NK-92 treated with Interleukin-12 subunit alpha and Interleukin-12 subunit beta, amount 100 ng/mL, for 24 hours (cell line): ENCODE measurements at places on chromosomes 2 and 18.

DNA sequence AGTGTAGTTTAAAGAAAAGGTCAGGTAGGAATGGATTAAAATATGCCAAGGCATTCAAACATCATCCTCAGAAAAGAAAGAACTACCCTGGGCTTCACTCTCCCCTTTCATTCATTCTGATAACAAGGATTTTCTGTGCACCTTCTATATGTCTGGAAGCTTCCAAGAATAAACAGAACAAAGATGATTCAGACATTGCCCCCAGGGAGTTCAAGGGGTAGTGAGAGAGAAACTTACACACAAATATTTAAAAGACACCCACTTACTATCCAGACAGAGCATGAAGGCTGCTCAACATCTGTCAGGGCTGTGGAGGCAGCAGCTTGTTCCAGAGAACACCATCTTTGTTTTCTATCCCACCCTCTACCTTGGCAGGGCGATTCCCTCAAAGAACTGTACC is 140.5 kb downstream of the ALK start:
- no peak for DNase-seq

- DNase-seq: no peak
These were observed 14.3 kb downstream of the ARHGEF4 start for GRCh38 chr2:130850788-130851623.

- no peak for DNase-seq
These were observed 341.8 kb downstream of the ALK start for GRCh38 chr2:29579495-29580169.

DNA sequence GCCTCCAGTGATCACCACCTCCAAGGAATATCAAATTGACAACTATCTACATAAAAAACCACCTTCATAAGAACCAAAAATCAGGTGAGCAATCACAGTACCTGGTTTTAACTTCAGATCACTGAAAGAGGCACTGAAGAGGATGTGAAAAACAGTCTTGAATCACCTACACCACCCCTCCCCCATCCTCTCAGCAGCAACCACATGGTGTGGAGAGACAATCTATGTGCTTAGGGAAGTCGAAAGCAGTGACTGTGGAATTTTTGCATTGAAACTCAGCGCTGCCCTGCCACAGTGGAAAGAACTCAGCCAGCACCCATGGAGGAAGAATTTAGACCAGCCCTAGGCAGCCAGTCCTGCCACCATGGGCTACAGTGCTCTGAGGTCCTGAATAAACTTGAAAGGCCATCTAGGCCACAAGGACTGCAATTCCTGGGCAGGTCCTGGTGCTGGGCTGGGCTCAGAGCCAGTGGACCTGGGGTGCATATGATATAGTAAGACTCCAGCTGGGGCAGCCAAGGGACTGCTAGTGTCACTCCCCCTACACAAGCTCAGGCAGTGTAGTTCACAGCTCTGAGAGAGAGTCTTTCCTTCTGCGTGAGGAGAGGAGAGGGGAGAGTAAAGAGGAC is 75.6 kb downstream of the ATL2 start:
- DNase-seq: no peak

DNA sequence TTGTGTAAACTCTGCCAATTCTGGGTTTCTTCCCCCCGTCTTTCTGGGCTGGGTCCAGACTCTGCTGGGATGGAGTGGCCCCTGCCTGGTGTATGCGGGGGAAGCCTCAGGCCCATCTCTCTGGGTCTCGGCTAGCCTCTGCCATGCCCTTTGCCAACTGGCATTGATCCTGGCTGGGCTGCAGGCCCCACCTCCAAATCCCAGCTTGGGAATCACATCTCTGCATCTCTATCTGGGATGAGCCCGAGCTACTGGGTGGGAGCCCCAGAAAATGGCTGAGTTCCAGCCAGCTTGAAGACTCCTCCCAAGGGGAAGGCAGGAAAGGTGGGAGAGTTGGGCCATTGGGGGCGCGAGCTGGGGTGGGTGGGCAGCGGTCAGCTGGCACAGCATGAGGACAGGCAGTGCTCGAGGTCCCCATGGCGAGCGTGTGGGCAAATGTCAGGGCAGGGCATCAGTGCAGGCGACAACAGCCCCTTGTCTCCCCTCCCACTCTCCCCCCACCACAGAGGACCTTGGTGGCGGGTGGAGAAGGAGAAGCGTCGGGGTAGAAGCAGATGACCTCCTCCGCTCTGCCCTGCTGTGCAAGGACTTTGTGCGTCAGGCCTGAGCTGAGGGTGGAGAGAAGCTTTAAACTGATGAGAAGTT is 139.4 kb downstream of the ASB1 start:
- DNase-seq: no peak

GRCh38 chr2:111095434-111095833 is 25.3 kb upstream of the BCL2L11 start:
- DNase-seq: no peak

DNA sequence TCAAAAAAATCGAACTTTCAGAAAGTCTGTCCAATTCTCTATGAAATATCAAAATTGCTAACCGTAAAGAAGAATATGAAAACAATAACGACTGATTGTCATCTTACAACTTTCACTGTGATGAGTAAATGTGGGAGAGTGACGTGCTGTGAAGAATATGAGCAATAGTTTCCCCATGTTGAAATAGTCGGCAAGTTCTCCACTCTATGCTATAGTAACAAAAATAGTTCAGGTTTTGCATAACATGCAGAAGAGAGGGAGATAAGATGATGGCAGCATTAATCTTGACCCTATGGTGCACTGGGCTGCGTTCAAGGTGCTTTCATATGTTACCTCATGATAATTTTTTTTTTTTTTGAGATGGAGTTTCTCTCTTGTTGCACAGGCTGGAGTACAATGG is 196.8 kb upstream of the CYRIA start:
- DNase-seq: no peak

- no peak for DNase-seq
These were observed 2.2 kb downstream of the HMSD start for GRCh38 chr18:63951302-63951705.

GRCh38 chr2:176130147-176130956 is 847 bp downstream of the HOXD8 start:
- DNase-seq: no peak

DNA sequence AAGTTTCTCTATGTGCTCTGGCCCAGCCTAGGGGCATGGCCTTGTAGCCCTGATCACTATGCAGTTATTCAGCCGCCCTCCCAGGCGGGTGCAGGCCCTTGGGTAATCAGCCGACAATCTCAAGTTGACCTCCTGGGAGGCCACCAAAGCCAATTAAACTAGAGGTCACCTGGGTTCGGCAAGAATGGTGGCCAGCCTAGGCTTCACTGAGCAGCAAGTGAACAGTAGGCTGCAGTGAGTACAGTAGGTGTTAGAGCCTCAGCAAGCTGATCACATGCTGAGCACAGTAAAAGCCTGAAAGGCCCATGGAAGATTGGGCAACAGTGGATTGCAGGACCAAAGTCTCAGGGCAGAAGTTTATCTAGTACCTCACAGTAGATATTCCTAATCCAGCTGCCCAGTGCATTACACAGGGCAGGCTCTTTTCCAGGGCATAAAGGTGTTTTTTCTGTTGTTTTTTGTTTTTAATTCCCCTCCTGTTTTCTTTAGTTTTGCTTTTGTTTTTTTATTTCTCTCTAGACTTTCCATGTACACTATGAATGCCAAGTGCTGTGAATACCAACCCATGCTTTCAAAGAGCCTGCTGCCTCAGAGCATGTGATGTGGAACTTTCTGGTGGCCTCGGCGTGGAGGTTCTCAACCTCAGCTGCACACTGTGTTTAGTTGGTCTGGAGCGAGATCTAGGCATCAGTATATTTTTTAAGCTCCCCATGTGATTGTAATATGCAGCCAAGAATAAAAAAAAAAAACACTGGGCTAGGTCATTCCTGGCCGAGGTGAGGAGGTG is 55.9 kb upstream of the ATL2 start:
- DNase-seq: no peak

DNA sequence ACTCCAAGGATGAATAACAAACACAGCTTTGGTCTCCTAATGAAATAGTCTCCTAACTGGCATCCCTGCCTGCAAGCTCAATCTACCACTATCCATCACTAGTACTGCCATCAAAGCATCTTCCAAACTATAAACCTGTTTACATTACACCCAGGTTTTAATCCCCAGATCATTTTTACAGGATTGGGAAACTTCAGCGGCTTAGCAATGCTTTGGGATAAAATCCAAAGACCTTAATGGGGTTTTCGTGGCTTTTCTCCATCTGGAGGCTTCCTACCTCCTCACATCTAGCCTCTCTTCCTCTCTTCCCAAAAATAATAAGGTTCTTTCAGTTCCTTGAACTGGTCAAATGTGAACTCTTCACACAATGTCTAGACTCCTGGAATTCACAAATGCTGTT is 92.2 kb upstream of the SETBP1 start:
- DNase-seq: no peak

DNA sequence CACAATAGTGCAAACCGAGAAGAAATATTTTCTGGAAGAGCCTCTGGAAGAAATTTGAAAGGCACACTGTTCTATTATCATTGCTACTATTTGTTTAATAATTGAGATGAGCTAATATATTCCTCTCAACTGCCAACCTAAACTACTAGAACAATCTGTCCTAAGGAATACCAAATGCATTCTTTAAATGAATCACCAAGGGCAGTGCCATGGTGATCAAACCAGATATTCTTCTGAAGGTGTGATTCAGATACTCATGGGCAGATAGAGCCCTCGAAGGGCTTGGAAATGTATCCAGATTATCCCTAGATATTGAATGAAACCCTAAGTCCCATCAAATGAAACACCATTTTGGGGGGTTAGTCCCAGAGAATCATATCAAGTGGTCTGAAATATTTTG is 76.6 kb downstream of the FIGN start:
- DNase-seq: no peak

GRCh38 chr2:188345831-188346458 is 54.3 kb downstream of the GULP1 start:
- DNase-seq: no peak

DNA sequence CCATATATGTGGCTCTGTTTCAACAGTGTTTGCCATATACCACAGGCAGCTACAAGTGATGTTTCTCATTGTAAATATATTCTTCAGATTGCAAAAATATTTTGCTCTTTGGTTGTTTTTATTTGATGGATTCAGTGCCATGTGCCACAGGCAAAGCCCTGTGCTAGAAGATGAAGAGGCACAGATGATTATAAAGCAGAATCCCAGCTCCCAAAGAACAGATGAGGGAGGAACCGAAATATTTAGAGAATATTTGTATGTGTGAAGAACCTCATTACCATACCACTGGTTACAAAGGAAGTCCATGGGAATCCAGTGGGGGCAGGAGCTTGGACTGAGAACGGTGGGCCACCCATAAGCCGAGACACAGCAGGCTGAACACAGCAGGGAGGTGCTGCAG is 143.8 kb upstream of the NDUFV2 start:
- no peak for DNase-seq

DNA sequence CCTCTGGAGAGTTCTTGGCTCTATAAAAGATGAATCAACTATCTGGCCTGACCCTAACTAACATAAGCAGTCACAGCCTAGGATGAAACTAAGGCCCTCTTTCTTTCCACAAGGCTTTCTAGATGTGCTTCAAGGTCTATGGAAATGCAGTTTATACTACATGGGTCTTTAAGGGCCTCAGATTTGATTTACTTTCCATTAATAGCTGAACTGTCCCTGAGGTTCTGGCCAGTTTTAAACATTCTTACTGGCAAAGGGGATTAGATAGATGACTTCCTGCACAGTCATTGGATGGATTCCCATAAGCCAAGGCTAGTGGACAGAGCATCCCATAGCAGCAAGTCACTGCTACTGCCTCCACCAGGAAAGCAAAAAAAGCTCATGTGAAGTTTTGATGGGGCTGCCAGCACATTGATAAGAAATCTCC is 38.1 kb upstream of the LCLAT1 start:
- no peak for DNase-seq

GRCh38 chr18:8870528-8870927 is 165.2 kb downstream of the MTCL1 start:
- DNase-seq: no peak

GRCh38 chr18:69808399-69808798 is 139.3 kb downstream of the CD226 start:
- DNase-seq: no peak

GRCh38 chr2:3446381-3446780 is 66.9 kb downstream of the TRAPPC12 start:
- DNase-seq: no peak

DNA sequence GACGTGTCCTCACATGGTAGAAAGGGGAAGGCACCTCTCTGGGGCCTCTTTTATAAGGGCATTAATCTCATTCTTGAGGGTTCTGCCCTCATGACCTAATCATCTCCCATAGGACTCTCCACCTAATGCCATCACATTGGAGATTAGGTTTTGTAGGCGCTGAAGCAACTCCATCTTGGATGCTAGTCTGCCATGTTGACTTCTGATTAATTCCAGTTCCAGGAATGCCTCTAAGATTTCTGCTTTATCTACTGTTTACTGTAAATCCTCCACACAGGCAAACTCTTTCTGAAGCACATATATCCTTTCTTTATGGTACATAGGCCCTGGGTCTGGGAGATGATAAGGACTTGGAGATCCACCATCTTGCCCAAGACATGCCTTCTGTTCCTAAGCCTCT is 49.3 kb upstream of the YWHAQ start:
- no peak for DNase-seq

DNA sequence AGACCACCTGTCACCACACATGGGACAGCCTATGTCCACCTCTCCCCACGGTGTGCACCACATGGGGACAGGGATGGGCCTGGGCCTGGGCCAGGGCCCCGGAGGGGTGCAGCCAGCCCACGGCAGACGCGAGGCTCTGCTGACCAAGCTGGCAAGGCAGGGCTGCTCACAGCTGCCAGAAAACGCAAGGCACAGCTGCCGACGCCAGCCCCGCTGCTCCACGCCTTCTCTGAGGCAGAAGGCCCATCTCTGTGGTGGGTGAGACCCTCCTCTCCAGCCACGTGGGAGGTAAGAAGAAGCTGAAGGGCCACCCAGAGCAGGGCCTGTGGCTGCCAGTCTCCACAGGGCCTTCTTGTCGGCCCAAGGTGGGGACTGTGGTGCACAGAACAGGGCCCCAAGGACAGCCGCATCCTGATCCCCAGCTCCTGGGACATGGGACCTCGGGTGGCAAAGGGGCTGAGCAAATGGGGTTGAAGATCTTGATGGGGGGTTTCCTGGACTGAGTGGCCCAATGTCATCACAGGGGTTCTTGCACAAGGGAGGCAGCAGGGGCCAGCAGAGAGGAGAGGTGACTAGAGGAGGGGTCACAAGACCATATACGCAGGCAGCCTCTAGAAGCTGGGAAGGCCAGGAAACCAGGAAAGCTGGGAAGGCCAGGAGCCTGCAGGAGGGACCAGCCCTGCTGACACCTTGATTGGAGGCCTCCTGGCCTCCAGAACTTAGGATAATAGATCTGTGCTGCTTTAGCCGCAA is 72.3 kb downstream of the NDUFA10 start:
- DNase-seq: no peak

DNA sequence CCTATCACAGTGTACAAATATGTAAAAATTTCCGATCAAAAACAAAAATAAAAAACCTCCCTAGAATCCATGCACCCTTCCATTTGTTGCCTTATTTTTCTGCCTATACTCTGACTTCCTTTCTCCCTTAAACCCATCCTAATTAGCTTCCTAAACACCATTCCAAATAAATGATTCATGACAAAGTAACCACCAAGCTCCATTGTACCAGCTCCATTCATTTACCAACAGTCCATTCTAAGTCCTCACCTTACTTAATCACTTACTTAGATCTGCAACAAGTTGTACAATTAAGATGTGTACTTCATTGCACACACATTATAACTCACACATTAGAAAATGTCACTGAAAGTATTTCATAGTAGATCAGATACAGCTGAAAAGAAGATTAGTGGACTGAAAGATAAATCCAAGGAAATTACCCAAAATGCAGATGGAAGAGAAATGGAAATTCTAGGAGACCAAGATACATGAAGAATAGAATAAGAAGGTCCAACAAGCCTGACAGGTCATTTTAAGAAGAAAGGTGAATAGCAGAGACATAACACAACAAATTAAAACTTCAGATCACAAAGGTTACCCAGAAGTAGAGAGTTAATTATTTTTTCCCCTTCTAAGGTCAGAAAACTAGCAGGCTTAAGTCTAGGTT is 154.6 kb downstream of the DYM start:
- DNase-seq: no peak
